Activated CD4-positive, alpha-beta T cell treated with anti-CD3 and anti-CD28 coated beads, Interleukin-2, Interleukin-4, amounts not matched to agents 100 ng/mL and 50 ng/mL, durations not matched to agents 16 hours and 8 hours (primary cell): ENCODE measurements at places on chromosomes 16 and 17.

GRCh38 chr17:73718362-73718761 lies 74.1 kb upstream of the SDK2 start:
- DNase-seq = no peak

GRCh38 chr16:50466170-50466569 lies 82.0 kb upstream of the NKD1 start:
- no peak for DNase-seq

- no peak for DNase-seq
These were observed 119.8 kb downstream of the PRKCA start for GRCh38 chr17:66422186-66422585.

DNA sequence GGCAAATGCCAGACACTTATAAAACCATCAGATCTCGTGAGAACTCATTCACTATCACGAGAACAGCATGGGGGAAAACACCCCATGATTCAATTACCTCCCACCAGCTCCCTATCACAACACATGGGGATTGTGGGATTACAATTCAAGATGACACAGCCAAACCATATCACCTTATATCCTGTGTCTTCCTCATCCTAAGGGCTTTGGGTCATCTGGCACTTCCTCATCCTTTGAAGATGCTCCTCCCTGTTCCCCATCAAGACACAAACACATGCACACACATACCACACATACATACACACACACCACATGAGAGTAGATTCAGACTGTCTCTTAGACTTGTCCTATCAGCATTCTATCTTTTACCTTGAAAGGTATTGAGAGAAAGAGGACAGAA lies 2.8 kb upstream of the PMFBP1 start:
- no peak for DNase-seq

- no peak for DNase-seq
These were observed 42.8 kb upstream of the GSE1 start for GRCh38 chr16:85570213-85570734.

DNA sequence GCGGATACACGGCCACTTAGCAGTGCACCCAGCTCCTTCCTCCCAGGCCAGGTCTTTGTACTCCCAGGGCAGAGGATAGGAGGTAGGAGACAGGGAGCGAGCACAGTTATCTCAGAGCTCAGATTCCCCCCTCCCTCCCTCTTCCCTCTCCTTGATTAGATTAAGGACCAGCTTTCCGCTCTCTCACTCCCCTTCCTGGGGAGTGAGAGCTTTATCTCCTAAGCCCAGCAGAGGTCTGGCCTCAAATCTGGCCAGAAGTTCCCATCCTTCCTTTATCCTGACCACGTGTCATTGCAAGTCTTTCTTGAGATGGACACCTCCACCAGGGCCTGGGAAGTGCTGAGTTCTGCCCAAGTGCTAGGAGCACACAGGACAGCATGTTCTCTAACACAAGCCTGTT lies 5.1 kb downstream of the ARL4D start:
- no peak for DNase-seq

DNA sequence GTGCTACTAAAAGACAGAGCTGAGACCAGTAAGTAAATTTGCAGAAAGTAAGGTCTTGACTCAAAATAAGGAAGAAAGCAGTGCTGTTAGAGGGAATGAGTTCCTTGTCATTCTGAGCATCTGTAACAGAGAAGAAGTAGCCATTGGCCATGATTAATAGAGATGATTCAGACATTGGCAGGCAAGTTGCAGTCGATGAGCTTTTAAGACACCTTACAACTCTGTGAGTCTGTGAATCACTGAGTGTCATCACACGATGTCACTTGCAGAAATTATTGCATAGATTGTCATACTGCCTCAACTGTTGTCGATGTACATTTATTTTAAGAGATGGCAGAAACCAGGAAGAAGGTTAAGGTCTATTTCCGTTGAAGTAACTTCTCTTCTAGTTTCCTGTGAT lies 201.1 kb upstream of the CDH13 start:
- no peak for DNase-seq

DNA sequence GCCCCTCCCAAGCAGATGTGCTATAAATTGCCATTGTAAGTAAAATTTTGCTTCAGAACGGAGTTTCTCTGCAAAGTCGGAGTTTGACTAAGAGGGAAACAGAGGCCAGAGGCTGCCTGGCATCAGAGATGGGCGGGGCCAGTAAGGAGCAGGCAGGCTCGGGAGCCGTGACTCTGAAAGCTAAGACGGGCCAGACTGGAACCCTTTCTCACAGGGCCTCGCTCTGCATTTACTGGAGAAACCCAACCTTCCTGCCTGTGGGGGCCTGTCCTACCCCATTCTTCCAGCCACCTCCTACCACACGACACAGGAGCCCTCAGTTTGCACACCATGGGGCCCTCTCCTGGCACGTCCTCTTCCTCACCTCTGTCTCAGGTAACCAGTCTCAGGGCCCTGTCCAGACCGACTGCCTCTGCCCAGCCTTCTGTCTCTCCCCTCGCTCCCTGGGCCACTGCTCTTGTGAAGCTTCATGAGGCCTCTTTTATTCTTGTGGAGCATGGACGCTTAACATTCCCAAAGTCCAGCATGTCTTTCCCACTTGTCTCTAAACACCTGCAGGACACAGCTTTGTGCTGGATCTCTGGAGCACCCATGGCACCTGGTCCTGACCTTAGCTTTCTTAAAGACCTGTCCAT lies 48.4 kb upstream of the ACSF3 start:
- no peak for DNase-seq

GRCh38 chr16:73553941-73554660 lies 506.2 kb upstream of the ZFHX3 start:
- no peak for DNase-seq

GRCh38 chr17:9273428-9274391 lies 252.4 kb downstream of the NTN1 start:
- DNase-seq = peak; percentile 63

DNA sequence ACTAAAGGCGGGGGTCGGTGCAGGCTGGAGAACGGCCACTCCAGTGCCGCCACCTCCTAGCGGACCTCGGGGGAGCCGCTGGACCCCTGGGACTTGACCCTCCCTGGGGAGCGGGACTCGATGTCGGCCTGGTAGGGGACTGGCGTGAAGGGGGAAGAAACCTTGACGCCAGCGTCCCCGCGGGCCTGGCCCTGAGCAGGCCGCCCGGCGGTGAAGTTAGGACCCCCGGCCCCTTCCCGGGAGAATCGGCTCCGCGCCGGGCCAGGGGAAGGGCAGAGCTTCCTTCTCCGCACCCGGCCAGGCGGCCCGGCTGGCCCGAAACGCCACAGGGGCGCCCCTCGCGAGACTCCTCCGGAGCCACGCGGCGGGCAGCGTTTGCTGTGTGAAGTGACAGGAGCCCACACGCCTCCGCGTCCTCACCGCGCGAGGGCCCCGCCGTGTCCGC lies 389 bp downstream of the DUS1L start:
- no peak for DNase-seq

DNA sequence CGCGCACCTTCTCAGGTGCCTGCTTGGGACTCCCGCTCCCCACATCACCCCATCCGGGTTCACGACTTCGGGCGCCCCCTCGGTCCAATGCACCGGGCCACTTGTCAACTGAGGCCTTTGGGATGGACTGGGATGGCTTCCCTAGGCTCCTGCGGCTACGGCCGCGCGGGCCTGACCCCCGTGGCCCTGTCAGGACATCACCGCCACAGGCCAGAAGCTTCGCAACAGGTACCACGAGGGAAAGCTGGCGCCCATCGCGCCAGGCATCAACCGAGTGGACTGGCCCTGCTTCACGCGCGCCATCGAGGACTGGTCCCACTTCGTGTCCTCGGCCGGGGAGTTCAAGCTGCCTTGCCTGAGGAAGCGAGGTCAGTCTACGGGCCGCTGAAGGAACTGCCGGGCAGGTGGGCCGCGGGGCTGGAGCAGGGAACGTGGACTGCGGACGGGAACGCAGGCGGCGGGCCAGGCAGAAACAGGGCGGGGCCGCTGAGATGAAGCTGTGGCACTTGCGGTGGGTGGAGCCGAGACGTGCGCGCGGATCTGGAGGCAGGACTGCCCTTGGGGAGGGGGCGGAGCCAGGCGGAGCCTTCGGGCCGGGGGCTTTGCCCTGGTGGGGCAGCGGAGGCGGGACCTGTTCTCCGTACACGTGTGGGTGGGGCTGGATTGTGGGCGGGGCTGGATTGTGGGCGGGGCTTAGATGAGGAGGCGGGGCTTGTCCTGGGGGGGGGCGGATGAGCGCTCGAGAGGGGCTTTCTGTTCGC lies 13.7 kb upstream of the CNGB1 start:
- DNase-seq = peak; percentile 88

- DNase-seq = no peak
These were observed 220.6 kb downstream of the HS3ST4 start for GRCh38 chr16:25912321-25912720.

GRCh38 chr17:10984220-10984619 lies 146.3 kb upstream of the PIRT start:
- no peak for DNase-seq

- DNase-seq = no peak
These were observed 9.7 kb downstream of the ZG16B start for GRCh38 chr16:2839650-2840450.

DNA sequence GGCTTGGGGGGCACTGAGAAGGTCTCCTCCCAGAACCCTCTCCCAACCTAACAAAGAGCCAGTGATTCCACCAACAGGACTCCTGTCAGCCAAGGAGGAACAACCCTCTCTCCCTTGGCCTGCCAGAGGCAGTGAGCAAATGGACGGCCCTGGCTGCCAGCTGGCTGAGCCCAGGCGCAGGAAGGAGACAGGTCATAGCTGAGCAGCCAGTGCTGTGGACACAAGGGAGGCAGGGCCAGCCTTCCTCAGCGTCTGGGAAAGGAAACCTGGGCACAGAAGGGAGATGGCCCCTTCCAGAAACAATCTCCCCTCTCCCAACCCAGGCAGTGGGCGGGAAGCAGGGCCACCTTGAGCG lies 2.1 kb downstream of the MPO start:
- no peak for DNase-seq

DNA sequence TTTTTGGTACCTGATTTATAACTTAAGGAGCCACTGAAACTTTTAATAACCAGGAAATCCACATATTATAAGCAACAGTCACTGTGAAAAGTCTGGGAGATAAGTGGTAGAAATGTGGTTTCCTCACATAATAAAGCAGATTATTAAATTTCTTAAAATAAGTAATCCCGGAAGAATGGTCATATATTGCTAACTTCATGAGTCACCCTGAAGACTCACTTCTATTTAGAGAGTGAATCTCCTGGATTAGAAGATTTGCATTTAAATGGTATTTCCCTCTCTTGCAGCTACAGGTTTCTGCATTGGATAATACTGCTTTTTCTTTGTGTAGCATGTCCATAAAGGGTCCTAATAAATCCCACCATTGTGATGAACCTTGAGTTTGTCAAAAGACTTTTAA lies 1286.8 kb upstream of the CDH8 start:
- DNase-seq = no peak

GRCh38 chr16:74761665-74762064 lies 13.0 kb downstream of the FA2H start:
- no peak for DNase-seq

- DNase-seq = peak; percentile 83
These were observed 1.5 kb upstream of the SPAG7 start for GRCh38 chr17:4969047-4969550.

- no peak for DNase-seq
These were observed 14.9 kb downstream of the FOXK2 start for GRCh38 chr17:82534401-82534812.

- no peak for DNase-seq
These were observed 34.9 kb upstream of the C16orf78 start for GRCh38 chr16:49338611-49339265.

DNA sequence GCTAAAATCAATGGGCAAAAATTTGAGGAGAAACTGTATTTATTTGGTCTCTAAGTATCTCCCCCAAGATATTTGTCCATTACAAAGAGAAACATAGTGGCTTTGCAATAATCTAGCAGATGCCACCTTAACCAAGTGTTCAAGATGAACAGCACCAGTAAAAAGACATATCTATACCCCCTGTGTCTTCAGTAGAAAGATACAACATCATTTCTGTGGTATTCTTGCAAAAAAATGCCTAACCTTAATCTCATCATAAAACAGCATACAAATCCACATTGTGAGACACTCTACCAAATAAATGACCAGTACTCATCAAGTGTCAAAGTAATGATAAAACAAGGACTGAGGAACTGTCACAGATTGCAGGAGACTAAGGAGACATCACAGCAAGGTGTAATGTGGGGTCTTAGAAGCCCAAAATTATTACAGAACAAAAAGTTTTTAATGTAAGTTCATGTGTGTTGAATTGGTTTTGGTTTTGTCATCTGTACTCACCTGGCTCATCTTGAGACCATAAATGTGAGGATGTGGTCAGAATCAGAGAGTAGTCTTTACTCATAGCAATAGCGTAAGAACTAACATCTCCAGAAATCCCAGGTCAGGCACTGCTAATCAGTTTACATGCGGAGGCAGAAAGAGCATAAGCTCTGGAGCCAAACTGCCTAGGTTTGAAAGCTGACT lies 77.2 kb downstream of the AATF start:
- DNase-seq = peak; percentile 85

- DNase-seq = peak; percentile 4
These were observed 397.4 kb downstream of the NPIPA8 start for GRCh38 chr16:17939122-17939536.

GRCh38 chr16:83847371-83848225 lies 39.8 kb downstream of the HSBP1 start:
- DNase-seq = no peak

DNA sequence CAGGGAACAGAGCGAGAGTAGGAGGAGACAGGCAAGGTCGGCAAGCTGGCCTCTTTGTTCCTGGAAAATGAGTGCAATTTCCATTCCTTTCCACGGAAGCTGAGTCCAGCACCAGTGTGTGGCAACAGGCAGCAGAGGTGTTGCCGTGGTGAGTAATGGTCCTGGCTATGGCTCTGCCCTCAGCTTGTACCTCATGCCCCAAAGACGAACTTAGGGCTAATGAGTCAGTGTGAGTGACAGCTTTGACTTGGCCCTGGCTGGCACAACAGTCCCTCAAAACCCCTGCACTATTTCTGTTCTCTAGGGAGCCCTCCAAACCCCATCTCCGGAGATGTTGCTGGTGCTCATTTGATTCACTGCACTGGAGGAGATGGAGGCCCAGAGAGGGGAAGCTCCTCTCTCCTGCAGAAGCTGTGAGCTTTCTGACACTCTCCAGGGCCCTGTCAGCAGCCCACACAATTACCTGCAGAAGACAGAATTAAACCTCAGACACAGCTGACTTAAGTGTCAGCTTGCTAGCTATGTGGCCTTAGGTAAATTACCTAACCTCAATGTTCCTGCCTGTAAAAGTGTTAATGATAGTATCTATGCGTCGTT lies 129.9 kb downstream of the TMEM132E start:
- DNase-seq = no peak

GRCh38 chr16:77946823-77947222 lies 75.5 kb upstream of the CLEC3A start:
- DNase-seq = no peak

GRCh38 chr17:79645777-79646088 lies 34.9 kb upstream of the RBFOX3 start:
- no peak for DNase-seq

DNA sequence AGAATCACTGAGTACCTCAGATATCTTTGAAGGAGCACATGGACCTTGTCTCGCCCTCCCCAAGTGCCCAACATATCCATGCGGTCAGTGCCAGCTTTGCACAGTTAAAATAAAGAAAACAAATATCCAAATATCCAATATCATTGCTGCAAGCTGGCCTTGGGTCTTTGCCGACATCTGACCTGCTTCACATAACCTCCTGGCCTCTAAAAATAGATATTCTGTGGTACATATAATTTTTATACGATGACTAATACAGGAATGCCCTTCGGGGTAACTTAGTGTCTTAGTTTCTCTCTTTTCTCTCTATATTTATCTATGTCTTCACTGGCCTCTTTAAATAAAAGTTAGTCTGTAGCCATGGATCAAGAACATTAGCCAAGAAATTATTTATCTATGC lies 67.8 kb downstream of the MAF start:
- DNase-seq = no peak
